ENCODE measurements at places on chromosomes 6 and 20.

DNA sequence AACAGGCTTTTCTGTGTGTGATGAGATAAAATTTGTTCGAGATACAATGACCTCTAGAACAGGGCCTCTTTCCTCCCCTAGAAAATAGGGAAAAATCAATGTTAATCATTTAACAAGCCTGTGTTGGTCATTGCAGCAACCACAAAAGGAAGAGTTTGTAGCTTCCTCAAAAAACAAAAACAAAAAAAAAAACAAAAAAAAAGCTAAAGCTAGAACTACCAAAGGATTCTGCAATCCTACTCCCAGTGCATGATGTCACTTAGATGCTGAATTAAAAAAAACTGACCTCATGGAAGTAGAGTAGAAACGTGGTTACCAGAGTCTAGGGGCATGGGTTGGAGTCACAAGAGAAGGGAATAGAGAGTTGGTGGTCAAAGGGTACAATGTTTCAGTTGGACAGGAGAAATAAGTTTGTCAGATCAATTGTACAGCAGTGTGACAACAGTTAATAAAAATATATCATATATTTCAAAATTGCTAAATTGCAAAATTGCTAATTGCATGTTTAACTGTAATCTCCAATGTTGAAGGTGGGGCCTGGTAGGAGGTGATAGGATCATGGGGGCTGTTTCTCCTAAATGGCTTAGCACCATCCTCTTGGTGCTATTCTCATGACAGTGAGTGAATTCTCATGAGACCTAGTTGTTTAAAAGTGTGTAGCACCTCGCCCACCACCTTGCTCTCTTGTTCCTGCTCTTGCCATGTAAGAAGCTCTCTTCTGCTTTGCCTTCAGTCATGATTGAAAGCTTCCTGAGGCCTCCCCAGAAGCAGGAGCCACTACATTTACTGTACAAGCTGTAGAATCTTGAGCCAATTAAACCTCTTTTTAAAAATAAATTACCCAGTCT, 163.4 kb upstream of the SIM1 start:
- DNase-seq = no peak

DNA sequence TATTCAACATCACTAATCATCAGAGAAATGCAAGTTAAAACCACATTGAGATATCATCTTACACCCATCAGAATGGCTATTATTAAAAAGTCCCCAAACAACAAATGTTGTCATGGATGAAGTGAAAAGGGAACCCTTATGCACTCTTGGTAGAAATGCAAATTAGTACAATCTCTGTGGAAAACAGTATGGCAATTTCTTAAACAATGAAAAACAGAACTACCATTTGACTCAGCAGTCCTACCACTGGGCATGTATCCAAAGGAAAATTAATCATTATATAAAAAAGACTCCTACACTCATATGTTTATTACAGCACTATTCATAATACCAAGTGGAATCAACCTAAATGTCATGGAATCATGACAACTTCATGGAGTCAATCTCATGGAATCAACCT, 611.3 kb upstream of the GJE1 start:
- DNase-seq = no peak

DNA sequence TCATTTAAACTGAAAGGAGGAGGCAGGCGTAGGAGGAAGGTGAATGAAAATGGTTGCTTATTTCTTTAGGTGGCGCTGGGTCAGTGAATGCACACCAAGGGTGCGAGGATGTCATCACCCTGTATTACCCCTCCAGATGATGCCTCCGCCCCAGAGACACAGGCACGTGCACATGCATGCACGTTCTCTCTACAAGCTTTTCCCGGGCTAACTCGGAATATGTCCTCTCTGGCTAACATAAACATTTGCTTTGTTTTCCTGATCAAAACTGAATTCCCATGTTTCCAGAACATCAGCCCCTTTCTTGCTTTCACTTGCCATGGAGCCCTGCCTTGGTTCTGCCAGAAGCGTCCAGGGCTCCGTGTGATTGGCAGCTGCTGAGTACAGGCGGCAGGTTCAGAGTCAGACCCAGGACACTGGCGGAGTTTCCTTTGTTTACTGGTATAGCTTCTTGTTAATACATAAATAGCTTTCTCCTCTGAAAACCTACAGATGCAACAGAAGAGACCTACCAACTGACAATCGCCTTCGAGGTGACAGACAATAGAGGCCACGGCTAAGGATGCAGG, 131.2 kb upstream of the RPS6KA2 start:
- no peak for DNase-seq

DNA sequence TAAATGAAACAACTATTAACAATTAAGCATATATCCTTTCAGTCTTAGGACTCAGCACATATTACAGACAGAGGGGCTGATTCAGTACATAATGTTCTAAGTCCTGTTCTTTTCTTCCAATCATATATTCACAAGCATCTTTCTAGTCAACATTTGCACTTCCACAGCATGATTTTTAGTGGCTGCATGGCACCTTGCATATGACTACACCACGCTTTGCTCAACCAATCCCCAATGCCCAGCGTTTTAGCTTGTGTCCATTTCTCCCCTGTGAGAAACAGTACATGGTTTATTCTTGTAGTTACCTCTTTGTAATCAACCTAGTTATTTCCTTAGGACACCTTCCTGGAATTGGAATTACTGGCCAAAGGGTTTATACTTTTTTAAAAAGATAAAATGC, 33.2 kb downstream of the AAR2 start:
- no peak for DNase-seq

DNA sequence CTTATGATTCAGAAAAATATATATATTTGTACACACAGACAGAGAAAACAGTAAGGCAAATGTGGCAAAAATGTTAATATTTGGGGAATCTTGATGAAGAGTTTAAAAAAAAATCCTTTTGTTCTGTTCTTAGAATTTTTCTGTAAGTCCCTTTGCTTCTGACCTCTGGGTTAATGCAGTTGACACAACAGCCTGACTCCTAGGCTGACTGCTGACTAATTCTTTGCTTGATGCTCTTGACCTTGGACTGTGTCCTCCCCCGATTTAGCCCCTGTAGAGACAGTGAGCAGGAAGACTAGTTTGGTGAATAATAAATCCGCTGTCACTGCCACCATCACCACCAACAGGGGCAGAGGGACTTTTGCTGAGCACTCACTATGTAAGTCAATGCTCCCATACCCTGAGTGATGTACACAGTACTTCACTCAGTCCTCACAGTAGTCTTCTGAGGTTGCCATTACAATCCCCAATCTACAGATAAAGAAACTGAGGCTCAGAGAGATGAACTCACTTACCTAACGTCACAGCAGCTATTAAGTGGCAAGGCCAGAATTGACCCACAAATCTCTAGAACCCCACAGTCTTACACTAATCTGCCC, 71.7 kb downstream of the SNX5 start:
- DNase-seq = no peak

- no peak for DNase-seq
Measured at GRCh38 chr6:34598712-34599111, 42.6 kb upstream of the SPDEF start.

GRCh38 chr6:33320315-33321181, 3.0 kb upstream of the ZBTB22 start:
- no peak for DNase-seq

GRCh38 chr6:34839666-34840352, 47.9 kb downstream of the BLTP3A start:
- no peak for DNase-seq

- no peak for DNase-seq
Measured at GRCh38 chr6:39576556-39577303, 148.5 kb downstream of the KIF6 start.

DNA sequence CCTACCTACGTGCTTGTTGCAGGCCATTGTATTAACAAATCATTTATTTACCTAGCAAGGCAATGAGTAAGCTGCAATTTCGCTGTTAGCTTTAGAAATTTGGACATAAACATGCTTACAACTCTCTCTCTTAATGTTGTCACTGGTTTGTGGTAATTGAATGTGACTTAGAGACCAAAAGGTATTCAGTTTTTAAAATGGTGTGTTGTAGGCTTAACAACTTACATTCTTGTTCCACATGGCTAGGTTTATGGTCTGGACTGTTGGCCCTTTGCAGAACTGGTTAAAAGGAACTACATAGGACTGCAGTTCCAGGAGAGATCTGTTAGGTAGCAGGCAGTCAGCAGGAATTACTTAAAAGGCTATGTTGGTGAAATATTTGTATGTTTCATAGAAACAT, 10.3 kb upstream of the CTAGE9 start:
- DNase-seq = no peak

- DNase-seq = no peak
Measured at GRCh38 chr6:36733300-36733699, 35.7 kb downstream of the RAB44 start.

DNA sequence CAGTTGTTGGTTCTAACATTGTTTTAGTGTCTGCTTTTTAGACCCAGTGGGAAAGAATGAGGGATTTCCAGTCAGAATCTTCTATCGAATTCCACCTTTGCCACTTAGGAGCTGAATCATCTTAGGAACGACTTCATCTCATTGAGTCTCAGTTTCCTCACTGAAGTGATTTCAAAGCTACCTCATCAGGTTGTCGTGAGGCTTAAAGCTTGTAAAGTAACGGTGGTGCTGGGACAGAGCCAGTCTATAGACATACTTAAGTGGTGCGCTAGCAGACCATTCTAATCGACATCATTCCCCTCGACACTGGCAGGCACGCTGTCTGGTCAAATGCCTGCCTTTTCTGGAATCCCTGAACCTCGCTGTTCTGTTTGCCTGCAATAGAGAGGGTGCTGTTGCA, 55.5 kb downstream of the TMEM170B start:
- DNase-seq = no peak

- no peak for DNase-seq
Measured at GRCh38 chr6:141033101-141033500, 1099.6 kb upstream of the GJE1 start.

GRCh38 chr6:5126214-5126613, 41.1 kb downstream of the PPP1R3G start:
- no peak for DNase-seq
